NAMALWA (cell line): ENCODE measurements at places on chromosomes 4 and X.

DNA sequence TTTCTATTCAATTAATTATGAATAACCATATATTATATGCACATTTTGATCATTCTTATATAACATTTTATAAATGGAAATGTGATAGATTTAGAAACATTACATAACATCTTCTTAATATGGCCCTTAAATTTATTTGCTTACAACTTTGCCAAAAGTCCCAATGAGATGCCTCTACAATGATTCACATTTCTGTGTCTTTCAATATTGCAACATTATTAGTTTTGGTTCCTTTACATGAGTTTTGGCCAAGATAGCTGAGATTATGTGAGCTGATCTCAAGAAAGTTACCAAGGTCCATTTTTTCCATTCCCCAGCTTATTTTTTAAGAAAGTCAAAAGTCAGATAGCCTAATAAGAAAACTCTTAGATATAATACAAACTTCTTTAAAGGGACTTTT, 361.2 kb downstream of the PCDH7 start:
- no peak for DNase-seq

DNA sequence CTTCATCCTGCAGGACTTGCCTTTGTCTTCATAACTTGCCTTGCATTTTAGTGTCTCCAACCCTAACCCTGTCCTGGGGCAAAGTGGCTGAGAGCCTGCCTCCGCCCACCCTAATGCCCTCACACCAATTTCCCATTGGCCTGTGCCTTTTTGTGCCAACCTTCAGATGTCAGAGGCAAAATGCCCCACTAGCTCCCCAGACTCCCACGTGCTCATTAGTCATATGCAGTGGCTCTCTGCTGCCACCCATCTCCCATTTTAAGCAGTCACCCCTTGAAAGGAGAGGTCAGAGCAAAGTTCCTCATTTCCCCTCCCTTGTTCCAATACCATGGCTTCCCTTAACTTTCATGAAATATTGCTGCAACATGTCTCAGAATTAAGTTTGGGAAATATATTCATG, 74.8 kb upstream of the PASD1 start:
- peak; percentile 43 for DNase-seq

DNA sequence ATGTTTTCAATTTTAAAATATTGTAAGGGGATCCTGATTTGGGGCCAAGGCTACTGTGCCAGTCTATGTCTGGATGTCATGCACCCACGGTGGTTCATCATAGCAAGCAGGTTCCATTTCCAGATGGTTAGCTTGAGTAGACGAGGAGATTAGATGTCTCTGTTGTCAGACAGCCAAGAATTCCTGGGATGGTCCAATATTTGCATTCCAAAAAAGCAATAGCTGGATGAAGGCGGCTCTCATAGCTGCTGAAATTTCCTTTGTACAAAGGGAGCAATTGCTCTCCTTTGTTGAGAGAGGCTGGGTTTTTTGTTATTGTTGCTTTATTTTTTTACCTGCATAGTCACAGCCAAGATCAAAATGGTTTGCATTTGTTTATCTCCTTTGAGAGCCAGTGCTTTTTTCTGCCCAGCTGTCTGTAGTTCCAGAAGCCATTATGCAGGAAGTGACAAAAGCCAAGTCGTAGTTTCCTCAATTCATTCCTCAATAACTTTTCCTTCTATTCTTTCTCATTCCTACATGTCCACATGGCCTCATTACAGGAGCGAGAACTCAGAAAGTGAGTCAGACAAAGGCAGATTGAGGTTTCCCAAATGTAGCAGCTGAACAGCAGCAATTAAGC, 107.9 kb downstream of the MMRN1 start:
- no peak for DNase-seq

DNA sequence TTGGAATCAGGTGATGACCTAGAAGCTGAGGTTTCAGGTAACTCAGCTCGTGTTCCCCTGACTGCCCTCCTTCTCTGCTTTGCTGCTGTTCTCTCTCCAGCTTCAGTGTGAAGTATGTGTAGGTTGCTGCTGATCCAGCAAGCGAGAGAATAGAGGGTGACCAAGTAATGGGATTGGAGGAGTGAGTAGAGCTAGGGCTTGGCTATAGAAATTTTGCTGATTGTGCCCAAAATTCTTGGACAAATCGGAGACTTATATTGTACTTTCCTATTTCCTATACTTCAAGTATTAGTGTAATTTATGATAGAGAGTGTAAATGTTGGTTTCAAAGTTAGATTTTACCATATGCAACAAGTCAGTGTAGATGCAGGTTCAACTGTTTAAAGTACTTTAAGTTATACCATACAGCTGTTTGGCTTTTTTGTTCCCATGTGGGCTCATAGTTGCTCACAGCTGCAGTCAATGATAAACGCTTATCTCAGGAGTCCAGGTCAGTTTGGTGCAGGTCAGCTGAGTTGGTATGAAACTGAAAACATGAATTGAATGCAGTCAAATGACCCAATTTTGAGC, 48.0 kb downstream of the RAPGEF2 start:
- DNase-seq: peak; percentile 74

GRCh38 chrX:87621697-87622096, 104.1 kb downstream of the KLHL4 start:
- DNase-seq: no peak

DNA sequence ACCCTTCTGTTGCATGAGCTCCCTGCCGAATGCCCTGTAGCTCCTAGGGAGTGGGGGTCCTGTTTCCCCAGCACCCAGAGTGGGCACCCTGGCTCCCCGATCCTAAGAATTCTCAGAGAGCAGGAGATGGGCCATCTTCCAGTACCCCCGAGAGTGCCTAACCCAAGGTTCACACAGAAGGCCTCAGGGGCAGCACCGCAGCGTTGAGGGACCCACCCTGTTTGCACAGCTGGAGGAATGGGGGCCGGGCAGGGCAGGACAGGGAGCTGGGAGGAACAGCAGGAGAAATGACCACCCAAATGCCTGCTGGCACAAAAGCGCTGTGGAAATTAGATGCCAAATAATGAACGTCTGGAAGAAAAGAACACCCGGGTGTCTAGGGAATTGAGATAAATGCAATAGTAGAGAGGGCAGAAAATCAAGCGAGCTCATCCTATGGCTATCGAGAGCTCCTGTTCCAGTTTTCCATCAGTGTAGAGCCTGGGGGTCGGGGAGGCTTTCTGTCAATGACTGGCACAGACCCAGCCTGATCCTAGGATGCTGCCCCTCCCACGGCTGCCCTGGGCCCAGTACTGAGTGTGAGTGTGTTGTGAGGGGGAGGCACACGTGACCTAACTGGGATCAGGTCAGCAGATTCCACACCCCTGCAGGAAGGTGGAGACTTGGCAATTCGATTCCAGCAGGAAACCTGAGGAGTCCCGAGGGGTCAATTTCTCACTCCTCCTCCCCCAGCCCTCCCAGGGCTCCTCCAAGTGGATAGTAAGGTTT, 25.7 kb downstream of the SEPTIN6 start:
- no peak for DNase-seq

DNA sequence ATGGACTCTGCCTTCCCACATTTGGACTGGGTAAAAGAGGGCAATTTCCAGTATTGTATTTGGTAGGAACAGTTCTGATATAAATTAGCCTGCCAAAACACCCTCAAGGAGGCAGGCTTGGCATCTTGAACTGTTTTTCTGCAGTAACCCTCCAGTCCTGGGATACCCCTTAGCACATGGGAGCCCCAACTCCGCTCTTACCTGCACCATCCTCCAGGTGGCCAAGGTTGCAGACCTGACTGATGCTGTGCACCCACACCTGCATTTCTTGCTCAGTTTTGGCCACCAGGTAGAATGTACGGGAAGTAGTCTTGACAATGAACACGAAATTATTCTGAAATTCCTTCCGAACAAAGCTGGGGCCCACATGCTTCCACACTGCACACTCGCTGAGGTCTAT, 35.1 kb downstream of the GAB3 start:
- DNase-seq: no peak

DNA sequence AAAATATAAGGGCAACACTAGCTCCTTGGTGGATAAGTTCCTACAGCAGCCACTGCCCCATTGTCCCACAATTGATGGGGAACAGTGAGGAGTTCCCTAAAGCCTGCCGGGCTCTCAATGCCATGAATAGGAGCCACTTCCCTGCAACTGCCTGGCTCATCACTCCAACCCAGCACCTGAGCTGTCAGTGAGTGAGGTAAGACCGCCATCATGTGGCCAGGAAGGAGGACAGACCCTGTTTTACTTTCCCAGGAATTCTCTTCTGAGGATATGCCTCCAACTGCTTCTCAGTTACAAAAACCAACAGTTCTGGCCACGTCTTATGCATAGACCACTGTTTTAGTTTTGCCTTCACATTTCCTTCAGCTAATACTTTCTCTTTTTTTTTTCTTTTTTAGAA, 45.5 kb downstream of the SRPX start:
- peak; percentile 39 for DNase-seq

- peak; percentile 75 for DNase-seq
Observed at GRCh38 chrX:46561824-46562657, 11.5 kb upstream of the CHST7 start.

GRCh38 chr4:1460967-1461868, 55.0 kb upstream of the NKX1-1 start:
- no peak for DNase-seq

GRCh38 chr4:36775544-36775943, 469.0 kb upstream of the NWD2 start:
- DNase-seq: no peak

DNA sequence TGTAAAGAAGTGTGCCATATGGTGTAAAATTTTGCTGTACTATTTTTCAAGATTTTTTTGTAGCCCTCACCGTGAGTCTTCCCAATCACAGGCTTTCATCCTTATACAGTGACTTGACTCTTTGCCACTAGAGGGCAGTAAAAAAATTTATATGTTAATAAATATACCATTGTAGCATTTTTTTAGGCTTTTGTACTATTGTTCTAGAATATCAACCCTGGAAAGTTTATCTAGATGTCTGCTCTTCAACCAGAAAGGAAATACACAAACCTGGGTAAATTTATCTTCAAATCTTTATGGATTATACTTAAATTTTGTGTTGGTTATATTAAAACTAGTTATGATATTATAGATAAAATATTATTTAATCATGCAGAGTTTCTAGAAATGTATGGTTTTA, 235.3 kb downstream of the TENM3 start:
- peak; percentile 55 for DNase-seq

- DNase-seq: no peak
Observed at GRCh38 chr4:129232589-129233337, 136.8 kb downstream of the C4orf33 start.

- no peak for DNase-seq
Observed at GRCh38 chr4:46979726-46980125, 13.7 kb downstream of the GABRA4 start.

DNA sequence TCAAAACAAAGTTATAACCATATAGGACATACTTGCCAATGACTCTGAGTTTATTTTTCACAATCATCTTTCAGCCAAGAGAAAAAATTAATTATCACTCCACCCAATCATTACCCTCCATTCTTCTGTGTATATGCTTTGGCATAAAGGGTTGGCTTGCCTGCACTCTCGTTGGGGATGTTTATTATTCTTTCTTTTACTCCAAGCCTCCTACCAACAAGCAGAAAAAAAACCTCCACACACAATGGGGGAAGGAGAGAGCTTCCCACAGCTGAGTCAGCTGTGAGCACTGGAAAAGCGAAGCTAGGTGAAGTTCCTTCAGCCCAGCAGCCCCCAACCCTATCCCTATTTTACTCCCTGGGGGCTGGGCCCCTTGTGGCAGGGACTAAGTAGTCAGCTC, 1.5 kb downstream of the OPHN1 start:
- no peak for DNase-seq

GRCh38 chr4:7652906-7653305, 218.2 kb upstream of the PSAPL1 start:
- no peak for DNase-seq

DNA sequence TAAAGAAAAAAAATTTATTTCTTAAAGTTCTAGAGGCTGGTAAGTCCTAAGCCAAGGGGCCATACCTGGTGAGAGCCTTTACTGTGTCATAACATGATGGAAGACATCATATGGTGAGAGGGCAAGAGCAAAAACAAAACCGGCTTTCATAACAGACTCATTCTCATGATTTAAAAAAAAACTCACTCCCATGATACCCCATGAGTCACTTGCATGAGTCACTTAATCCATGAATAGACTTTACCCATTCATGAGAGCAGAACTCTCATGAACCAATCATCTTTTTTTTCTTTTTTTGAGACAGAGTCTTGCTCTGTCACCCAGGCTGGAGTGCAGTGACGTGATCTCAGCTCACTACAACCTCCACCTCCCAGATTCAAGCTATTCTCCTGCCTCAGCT, 369.7 kb upstream of the DIAPH2 start:
- DNase-seq: no peak

DNA sequence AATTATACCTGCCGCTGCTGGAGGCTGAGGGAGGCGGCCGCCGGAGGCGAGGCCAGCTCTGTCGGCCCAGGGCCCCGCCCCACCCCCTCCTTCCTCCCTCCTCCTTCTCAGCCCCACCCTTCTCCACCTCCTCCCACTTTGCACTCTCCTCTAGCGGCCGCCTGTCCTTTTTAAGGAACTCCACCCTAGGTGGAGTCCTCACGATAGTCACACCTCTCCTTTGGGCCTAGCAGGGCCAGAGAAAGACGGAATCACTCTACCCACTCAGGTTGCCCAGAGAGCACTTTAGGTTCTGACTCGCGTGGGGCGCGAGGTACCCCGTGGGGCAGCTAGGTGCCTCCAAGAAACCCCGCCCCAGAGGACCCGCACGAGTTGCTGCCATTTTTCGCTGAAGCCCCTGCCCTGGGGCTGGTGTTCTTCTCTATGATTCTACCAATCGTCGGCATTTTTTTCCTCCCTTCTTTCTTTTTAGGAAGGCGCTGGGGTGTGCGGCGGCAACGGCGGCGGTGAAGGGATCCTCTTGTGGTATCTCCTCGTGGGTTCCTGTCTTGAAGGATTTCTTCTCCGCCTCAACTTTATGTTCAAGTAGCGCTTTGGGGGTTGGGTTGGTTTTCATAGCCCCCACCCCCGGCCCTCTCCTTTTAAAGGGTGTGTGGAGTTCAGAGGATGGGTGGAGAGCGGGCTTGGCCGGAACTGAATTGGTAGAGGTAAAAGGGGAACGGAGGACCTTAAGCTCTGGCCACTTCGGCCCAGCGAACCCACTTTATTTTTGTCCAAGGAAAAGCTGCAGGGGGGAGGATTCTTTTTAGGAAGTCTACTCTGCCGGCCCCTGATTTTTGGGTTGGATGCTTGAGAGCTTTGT, at the start of gene KLF8:
Gene KLF8, plus strand, starts transcription at position 136 of the 862 bp plus-strand sequence. CDS start 979 bp downstream, outside the sequence.
- DNase-seq: no peak

DNA sequence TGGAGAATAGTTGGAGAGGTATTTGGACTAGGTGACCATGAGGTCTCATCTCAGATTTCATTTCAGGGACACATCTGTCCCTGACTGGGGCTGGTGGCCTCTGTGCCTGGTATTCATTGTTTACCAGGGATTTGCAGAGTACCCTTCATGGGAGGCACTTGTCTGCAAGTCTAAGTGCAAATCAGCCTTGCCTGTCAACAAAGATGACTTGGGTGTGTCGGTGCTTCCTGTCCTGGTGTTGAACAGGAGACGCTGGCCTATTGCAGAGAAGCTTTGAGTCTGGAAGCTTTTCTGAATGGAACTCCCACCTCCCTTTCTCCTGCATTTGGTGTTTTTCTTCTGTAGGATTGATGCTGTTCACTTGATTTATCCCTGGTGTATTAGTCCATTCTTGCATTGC, 104.1 kb downstream of the TNIP2 start:
- DNase-seq: no peak
